ENCODE measurements at places on chromosomes 5 and 9.

- no peak for DNase-seq
Observed at GRCh38 chr5:40904205-40904993, 4.9 kb upstream of the C7 start.

GRCh38 chr5:75668977-75669689, 48.1 kb downstream of the POC5 start:
- peak; percentile 21 for DNase-seq

GRCh38 chr9:101465326-101465915, 29.8 kb upstream of the ALDOB start:
- DNase-seq: no peak

GRCh38 chr9:93105620-93106019, 9.6 kb downstream of the CARD19 start:
- no peak for DNase-seq

- no peak for DNase-seq
Observed at GRCh38 chr5:23703940-23704855, 196.8 kb downstream of the PRDM9 start.

GRCh38 chr5:181219262-181220177, 3.6 kb upstream of the TRIM41 start:
- no peak for DNase-seq

DNA sequence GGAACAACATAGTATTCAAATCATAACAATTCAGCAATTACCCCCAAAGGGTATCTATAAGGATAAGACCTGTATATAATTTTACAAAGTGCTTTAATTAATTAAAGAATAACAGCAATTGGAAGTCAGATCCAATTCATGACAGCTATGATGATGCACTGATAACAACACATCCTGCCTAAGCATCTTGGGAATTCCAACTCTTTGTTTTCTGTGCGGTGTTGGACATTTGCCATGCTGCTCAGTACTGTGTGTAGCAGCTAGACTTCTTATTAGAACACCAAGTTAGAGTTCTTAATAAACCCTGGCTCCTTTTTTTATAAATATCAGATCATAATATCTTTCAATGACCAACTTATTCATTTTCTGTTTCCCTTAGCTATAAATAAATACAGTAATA, 209.0 kb downstream of the SEC61B start:
- DNase-seq: no peak

DNA sequence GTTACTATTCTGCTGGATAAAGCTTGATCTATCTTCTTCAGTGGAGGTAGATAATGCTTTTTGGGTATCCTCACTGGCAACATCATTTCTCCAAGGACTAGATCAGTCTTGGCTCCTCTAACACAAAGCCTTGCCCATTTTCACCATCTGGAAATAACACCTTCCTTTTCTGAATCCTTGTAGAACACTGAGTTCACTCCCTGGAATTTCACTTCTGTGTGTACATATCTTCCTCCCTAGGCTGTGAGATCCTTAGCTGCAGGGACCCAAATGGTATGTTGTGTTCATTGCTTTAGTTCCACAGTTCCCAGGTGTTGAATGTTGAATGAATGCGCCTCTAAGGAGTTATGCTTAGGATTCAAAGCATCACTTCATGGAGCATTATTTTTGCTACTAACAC, 16.7 kb upstream of the SLC36A1 start:
- no peak for DNase-seq

DNA sequence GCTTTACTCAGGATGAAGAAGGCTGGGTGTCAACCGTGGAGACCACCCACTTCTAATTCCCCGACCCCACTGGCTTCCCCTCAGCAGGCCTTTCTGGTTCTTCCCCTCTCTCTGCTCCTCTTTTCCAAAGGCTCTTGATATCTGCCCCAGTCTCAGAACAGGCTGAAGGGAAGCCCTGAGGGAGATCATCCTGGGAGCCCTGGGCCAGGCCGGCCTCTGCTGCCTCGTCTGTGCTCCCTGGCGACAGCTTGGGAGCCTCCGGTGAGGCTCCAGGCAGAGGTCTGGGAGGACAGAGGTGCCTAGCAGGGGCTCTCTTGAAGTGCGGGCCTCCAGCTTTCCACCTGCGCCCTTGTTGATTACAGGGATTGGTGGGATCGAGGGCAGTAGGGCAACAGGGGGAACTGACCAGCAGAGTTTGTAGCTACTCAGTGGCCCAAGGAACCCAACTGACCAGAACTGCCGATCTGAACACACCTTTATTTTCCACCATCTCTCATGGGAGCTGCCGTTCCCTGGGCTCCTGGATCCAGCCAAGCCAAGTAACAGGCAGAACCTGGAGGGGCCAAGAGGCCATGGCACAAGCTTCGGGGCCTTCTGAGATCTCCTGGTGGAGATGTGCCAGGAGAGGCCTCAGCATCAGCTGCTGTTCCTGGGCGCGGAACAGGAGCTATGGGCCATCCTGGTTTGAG, 198.5 kb downstream of the CACNA1B start:
- DNase-seq: no peak

- no peak for DNase-seq
Observed at GRCh38 chr9:77454663-77455062, 193.5 kb downstream of the GNA14 start.

DNA sequence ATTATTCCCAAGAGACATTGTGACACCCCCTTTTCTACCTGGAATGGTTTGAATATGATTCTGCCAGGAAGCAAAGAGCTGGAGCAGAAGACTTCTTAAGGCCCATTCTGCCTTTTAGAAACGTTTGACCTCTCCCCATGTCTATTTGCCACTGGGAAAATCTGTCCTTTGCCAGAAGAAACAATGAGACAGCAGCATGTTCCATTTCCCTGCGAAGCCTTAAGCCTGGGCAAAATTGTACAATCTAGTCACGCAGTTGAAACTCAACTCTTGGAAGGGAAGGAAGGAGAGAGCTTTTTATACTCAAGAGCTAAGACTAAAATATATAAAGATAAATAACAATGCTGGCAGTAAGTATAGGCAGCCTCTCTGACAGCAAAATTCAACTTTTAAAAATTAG, 22.1 kb upstream of the SPOCK1 start:
- DNase-seq: no peak

GRCh38 chr5:172188893-172189692, 1.1 kb upstream of the STK10 start:
- DNase-seq: no peak

DNA sequence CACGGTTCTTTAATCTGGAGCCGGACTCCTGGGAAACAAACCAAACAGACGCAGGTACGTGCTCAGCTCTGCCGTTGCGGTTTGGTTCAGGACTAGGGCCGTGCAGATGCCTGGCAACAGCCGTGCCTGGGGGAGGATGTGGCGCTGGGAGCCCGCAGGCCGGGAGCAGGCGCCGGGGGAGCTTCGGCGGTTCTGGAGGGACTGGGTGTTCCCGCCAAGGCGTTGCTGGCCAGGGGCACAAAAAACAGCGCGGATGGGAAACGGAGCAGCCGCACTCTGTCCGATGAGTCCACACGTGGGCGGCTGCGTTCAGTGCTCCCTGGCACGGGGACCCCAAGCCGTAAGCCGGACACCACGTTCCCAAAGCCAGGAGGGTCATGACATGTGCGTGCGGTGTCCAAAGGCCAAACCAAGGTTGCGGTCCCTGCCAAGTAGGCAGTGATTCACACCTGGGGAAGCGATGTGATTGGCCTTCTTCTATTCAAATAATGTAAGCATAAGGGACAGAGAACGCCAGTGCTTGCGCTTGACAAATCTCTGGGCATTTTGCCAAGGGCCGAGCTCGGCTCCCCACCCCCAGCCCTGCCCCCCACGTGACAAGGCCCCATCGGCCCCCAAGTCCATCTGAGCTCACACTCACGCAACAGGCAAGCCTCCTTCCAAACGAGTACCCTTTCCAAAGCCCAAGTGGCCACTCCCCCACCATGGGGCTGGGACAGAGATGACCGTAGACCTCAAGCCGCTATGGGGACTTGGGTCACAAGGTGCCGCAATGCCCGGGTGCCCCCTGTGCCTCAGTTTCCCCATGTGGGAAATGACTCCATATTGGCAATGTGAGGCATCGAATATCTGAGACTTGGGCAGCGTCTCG, 49.7 kb upstream of the NKD2 start:
- no peak for DNase-seq

GRCh38 chr5:25891691-25892090, 1146.7 kb downstream of the CDH9 start:
- no peak for DNase-seq

GRCh38 chr5:68644971-68645370, 429.4 kb downstream of the PIK3R1 start:
- no peak for DNase-seq

GRCh38 chr5:116959843-116960242, 385.2 kb upstream of the SEMA6A start:
- no peak for DNase-seq

DNA sequence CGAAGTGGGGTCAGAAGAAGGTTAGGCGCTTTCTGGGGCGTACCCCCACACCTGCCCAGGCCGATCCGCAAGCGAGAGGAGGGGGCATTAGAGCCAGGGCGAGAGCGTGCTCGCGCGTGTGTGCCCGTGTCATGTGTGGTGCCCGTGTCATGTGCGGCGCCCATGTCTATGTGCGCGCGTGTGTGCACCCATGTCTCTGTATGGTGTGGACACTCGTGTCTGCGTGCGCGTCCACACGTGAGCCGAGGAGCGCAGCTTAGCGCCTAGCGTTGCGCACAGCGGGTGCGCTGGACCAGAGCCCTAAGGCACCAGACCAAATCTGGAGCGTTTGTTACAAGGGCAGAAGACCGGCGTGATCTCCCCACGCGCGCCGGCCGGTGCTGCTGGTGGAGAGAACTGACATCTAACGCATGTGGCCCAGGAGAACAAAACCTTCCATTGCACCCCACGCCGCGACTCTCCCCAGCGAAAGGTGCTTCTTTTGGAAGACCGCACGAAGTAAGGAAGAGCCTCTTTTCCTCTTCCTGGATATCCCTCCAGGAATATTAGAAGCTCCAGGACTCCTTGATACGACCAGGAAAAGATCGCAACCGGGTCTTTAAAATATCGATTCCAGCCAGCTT, 644 bp downstream of the NIM1K start:
- peak; percentile 3 for DNase-seq

DNA sequence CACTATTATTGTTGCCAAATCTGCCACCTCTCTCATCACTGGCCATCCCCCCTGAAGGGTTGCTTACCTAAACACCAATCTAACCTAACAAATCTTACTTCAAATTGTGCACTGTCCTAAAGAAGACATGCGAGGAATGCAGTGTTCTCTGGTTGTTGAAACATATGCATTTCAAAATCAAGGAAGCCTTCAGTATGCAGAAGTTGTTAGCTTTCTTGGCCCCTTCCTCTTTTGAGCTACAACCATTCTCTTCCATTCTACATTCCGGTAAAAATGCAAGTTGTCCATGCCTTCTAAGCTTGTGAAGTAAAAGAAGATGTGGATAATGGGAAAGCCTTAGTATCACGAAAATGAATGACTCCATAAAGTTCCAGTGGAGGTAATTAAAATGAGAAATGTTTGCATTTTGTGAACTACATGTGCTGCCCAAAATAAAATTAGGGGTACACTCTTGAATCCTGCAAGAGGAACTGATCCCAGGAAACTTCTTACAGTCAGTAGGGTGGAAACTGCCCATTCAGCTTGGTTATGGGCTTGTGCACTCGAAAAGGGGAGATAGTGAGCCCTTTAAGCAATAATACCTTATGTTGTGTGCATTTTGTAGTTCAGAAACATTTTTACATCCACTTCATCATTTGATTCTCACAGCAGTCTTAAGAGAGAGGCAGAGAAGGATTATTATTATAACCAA, 77.6 kb upstream of the ADRB2 start:
- DNase-seq: no peak

- DNase-seq: no peak
Observed at GRCh38 chr5:145471831-145472612, 363.1 kb downstream of the PRELID2 start.

DNA sequence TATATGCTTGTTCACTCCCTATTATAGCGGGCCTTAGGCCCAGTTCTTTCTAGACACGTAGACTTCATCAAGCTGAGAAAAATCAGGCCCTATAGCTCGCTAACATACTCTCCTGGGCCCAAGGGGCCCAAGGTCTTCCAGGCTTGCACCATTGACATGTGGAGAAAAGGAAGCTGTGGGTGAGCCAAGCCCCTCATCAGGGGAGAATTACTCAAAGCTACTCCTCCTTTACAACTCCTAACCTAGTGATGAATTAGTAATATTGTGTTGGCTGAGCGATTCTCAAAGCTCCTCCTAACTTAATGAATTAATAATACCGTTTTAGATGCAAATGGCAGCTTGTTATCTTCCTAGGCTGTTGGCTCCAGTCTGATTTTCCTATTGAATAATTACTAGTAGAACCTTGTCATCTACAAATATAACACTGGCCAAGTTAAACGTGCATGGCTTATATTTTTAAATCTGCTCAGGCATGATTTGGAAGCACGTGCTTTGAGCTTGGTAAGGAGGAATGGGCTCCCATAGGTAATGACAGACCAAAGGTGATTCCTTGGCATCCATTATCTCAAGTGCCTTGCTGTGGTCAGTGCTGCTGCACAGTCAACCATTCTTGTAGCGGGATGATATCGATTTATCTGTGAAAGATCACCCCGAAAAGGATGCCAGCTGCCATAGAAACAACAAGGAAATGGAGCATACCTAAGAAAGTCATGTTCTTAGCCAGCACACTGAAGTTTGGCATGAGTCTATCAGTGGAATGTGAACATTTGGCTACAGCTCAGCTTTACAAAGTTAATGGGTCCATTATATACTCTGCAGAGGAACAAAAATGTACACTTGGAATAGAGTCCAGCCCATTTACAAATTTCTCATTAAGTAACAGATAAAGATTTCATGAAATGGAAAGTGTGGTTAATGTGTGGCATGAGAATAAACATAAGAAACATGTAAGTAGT, 23.8 kb downstream of the LVRN start:
- no peak for DNase-seq

- no peak for DNase-seq
Observed at GRCh38 chr5:41883936-41884335, 13.7 kb upstream of the OXCT1 start.

- no peak for DNase-seq
Observed at GRCh38 chr5:96673127-96673526, 11.0 kb downstream of the CAST start.

GRCh38 chr5:150441813-150442698, 7.5 kb downstream of the RPS14 start:
- DNase-seq: no peak

GRCh38 chr9:104853683-104854082, 74.3 kb downstream of the ABCA1 start:
- DNase-seq: no peak

DNA sequence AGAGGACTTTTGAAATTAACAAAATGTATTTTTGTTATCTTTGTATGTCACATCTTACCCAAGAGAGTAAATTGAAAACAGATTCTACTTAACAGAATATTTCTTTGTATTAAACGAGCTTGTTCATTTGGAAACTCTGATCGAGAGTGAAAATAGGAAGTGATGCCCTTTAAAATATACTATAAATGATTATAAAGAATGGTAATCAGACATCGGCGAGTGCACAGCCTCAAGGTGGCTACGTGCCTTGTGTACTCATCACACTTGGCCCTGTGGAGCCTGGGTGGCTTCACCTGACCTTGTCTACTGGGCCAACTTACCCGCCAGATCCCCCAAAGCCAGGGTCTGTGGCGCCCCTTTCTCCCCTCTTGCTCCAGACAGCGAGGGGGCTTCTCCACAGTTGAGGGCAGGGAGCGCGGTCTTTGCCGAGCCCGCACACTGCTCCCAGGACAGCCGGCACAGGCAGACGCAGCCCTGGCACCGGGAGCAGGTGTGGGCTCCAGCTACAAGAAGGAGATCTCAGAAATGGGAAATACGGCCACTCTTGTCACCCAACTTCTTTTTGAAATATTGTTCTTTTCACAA, 243.2 kb downstream of the CEMIP2 start:
- no peak for DNase-seq

Measured in stimulated activated CD4-positive, alpha-beta T cell treated with anti-CD3 and anti-CD28 coated beads, Interleukin-12 subunit alpha, Interleukin-12 subunit beta, amount 100 ng/mL, for 24 hours (primary cell).